ENCODE measurements at places on chromosomes 5 and 9.

- no peak for DNase-seq
Observed at GRCh38 chr9:21901546-21901945, 92.6 kb downstream of the CDKN2A start.

GRCh38 chr5:91291628-91292569 lies 91.2 kb downstream of the ARRDC3 start:
- no peak for DNase-seq

GRCh38 chr9:19022206-19022605 lies 10.8 kb downstream of the SAXO1 start:
- DNase-seq: no peak

DNA sequence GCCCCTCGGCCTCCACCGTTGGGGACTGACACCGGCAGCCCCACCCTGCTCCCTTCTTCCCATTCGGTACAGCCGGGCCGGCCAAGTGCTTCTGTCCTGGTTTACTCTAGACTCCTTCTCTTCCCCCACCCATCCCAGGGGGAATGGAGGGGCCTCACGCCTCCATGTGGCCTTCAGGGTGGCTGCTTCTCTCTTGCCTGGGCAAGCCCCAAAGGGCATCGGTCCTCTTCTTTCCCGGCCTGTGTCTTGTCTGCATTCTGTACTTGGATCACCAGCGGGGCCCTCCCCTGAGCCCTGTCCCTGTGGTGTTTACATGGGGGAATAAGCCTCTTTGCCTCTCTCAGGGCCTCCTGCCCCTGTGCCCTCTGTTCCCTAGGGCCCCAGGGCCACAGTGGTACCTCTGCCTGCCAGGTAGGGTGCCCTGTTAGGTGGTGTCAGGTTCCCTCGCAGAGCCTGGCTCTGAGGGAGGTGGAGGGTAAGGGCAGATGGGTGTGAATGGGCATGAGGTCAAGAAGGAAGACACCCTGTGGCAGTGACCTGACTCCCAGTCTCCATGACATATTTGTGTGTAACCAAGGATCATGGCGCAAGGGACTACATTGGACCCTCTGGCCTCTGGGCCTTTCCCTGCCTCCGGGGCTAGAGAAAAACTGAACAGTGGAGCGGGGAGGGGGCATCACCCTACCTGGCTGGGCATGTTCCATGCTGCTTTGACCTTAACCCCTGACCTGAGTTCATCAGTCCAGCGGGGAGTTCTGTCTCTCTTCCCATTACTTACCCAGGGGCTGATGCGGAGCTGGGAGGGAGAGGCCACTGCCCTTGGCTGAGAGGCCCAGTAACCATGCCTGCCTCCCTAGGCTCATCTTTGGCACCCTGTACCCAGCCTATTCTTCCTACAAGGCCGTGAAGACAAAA lies 1.6 kb downstream of the REEP2 start:
- DNase-seq: no peak

DNA sequence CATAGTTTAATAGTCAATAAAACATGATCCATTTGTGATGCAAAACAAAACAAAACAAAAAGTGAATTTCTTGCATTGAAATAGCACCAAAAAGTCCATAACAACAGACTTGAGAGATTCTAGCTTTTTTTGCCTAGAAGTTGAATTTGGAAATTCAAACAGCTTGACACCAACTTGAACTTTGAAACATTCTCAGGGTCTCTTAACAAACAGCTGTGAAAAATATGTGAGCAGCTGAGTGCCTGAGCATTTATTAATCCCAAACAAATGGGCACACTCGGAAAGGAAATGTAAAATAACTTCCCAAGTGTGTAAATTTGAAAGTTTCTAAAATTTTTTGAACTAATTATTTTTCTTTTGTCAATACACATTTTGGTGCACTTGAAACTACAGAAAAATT lies 56.0 kb upstream of the HMHB1 start:
- DNase-seq: no peak

- DNase-seq: no peak
Observed at GRCh38 chr9:126927419-126927818, 12.8 kb downstream of the RALGPS1 start.

DNA sequence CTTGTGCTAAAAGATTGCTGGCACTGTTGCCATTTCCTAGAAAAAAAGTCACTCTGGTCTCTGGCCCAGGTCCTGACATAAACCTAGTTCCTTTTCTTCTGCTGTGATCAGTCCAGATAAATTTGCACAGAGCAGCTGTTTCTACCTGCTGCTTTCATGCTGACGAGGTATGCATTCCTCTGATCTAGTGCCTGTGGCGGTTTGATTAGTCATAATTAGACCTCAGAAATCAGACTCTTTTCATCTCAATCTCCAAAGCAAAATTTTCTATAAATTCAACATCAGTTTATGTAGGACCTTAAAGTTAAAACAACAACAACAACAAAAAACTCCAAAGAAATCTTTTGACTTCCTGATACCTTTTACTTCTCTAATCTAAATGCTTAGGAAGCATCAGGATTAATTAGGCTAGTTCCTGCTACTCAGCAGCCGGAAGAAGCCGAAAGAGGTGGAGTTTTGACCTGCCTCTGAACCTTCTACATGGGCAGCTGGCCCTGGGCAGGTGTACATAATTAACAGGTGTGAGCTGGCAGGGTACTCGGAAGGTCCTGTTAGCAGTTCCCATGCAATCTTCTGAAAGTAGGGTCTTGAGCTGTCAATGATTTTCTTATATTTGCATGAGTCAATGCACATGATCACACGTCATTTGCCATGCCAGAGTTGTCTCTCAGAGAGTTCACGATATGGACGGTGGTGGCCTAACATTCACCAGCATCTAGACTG lies 83.3 kb upstream of the CCDC112 start:
- DNase-seq: no peak

GRCh38 chr5:40680741-40681362 lies 1.1 kb downstream of the PTGER4 start:
- DNase-seq: peak; percentile 40

GRCh38 chr9:110559869-110560268 lies 19.7 kb downstream of the SVEP1 start:
- DNase-seq: no peak

DNA sequence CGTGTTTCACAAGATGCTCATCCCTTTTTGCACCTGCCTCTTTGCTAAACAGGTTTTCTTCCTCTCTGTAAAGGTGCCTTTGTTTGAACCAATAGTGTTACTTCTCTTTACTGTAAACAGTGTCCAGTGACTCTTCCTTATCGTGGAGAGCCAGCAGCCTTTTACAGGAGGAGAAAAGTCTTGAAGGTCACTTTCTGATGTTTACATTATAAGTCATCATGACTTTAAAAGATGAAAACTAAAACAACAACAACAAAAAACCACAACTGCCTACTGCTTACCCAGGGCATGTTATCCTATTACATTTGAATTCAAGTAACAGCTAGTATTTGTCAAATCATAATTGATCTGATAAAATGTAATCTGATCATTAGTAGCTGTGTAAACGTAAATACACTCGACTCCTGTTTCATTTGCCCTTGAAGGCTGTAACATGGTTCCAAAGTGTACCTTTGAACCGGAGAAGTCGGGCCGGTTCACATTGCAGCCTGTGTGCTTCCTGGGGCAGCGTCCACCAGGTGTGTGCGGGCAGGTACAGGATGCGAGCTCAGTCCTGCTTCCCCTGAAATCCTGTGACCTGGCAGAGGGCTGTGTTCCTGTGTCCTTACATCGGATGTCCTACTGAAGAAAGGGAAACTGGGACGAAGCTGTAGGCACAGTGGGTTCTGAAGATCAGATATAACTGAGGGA lies 118.1 kb downstream of the C9orf152 start:
- DNase-seq: no peak

- no peak for DNase-seq
Observed at GRCh38 chr9:136219276-136219675, 14.3 kb upstream of the LHX3 start.

DNA sequence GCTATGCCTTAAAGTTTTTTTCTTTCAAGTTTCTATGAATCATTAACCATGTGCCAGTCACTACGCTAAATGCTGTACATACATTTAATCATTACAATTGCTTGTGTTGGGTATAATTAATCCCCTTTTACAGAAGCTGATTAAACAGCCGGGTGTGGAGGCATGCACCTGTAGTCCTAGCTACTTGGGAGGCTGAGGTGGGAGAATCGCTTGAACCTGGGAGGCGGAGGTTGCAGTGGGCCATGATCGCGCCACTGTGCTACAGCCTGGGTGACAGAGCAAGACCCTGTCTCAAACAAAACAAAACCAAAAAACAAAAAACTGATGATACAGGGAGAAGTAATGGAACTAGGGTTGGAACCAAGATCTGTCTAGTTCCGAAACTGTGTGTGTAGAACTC lies 1.2 kb upstream of the UBE2R2 start:
- DNase-seq: no peak

DNA sequence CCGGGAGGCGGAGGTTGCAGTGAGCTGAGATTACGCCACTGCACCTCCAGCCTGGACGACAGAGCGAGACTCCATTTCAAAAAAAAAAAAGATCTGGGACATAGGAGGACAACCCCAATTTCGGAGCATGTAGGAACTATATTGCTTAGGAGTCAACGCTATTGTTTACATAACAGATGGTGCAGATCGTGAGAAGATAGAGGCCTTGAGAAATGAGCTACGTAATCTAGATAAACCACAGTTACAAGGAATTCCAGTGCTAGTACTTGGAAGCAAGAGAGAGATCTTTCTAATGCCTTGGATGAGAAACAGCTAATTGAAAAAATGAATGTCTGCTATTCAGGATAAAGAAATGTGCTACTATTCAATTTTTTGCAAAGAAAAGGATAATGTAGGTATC lies 20.3 kb downstream of the TBC1D2 start:
- DNase-seq: no peak

DNA sequence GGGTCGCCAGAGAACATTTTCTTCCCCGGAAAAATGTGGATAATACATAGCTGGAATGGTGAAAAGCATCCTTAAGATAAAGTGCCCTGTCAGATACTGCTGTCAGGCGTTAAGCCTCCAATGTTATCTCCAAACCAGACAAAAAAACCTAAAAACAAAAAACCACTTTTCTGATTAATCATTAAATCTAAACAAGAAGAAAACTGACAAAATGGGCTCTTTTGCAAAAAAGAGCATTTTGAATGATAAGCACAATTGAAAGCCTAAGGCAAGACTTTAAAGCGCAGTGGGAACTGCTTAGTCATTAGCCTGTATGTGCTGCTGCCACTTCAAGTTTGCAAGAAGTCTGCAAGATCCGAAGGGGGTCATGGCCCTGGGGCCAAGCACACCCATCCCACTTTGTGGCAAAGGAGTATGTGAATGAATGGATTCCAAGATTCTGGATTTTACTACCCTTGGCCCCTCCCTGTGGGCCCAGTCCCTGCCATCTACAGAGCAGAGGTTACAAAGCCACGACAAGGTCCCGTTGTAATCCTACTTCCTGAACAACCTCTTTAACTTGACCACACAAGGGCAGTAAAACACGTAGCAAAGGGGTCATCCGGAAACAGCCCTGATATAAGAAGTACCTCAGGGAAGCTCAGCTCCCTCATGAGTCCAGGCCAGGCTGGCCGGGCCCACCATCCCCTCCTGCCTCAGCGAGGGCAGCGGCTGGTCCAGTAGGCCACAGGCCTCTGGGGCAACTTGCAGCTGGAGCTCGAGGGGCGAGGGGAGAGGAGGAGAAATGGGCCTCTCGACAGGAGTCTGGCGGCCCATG lies 29.7 kb downstream of the SHB start:
- no peak for DNase-seq

DNA sequence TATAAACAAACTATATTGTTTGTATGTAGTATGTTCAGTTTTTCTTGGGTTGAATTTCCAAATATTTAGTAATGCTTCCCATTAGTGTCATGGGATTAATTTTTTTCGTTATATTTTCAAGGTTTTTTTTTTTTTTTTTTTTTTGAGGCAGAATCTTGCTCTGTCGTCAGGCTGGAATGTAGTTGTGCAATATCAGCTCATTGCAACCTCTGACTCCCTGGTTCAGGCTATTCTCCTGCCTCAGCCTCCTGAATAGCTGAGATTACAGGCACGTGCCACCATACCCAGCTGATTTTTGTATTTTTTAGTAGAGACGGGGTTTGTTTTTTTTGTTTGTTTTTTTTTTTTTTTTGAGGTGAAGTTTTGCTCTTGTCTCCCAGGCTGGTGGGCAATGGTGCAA lies 10.6 kb downstream of the DDX46 start:
- no peak for DNase-seq

DNA sequence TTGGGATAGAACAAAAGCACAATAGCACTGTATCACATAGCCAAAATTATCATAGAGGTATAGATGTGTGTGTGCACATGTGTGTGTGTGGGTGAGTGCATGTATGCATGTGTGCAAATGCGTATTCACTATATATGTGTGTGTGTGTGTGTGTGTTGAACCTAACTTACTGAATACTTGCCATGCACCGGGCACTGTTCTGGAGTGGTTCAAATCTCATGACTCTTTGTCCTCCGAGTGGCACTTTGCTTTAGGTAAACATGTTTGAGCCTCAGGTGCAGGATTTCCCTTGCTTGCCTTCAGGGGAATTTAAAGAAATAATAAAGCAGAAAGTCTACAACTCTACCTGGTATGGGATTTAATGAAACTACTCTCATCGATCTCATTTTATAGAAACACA lies 183.5 kb upstream of the GDNF start:
- DNase-seq: no peak

- no peak for DNase-seq
Observed at GRCh38 chr5:82355496-82355895, 77.3 kb upstream of the RPS23 start.

- DNase-seq: no peak
Observed at GRCh38 chr9:10268531-10269485, 344.0 kb downstream of the PTPRD start.

- no peak for DNase-seq
Observed at GRCh38 chr9:5448016-5448415, 2.3 kb upstream of the CD274 start.

DNA sequence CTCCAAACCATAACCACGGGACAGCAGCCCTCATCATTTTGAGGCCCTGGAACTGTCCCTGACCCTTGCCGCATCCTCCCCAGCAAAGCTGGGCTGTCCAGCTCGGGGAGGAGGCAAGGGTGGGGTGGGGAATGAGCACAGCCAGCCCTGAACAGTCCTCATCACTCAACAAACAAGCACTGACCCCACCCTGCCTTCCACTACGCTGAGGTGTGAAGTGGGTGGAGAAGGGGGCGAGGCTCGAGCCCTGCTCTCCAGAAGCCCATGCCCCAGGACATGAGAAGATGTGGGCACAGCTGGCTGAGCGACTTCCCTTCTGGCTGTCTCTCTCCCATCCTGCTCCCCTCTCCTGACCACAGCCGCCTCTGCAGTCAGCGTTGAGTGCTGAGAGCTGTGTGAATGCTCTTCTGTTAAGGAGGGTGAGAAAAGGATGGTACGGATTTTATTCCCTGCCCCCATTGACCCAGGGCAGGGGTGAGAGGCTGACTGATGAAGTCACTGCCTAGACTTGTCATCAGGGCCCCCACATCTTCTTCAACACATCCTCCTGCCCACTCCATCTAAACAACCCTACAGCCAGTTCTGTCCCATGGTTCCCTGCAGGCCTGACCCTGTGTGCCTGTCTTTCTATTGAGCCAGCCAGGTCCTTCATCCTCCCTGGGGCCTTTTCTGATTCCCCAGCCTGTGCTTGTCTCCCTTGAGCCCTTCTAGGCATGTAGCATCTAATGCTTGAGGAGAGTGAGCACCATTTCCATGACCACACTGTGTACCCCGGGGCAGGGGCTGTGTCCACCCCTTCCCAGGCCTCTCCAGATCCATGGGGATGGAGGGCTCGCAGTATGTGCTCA lies 276.0 kb downstream of the FSTL4 start:
- no peak for DNase-seq

Data from stimulated activated CD4-positive, alpha-beta T cell treated with anti-CD3 and anti-CD28 coated beads, TNF-alpha, amount 100 ng/mL, for 4 hours (primary cell).